Astrocyte (in vitro differentiated cells and primary cell): ENCODE measurements at places on chromosomes 1 and 21. TPM values are rescaled to one million over a fixed set of nuclear protein-coding genes. Genes with fewer than 3 reads are reported as not detected.

Gene TSPEAR
- total RNA-seq, result not detected in 2 replicates

DNA sequence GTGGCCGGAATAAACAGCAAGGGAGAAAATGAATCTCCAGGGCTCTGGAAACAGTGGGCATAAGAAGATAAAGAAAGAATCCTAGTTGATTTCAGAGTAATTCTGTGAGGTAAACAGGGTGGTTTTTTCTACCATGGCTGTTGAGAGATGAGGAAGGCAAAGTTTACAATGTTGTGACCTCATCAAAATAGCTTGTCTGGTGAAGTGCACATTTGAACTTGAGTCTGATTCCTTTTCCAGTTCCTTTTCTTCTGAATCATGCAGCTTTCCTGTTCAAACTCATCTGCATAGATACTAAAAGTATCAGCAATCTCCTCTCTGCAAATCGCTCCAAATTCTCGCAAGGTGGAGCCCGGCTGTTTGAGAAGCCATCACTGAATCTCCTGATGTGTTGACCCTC is 161.7 kb downstream of the PLPP3 start:
- no peak overlapping the region for H3K4me3 ChIP-seq
- no peaks in the 10 kb centered on the region for H3K36me3 ChIP-seq
- H3K27ac ChIP-seq, result no peak overlapping the region
- DNase-seq, result no peak

DNA sequence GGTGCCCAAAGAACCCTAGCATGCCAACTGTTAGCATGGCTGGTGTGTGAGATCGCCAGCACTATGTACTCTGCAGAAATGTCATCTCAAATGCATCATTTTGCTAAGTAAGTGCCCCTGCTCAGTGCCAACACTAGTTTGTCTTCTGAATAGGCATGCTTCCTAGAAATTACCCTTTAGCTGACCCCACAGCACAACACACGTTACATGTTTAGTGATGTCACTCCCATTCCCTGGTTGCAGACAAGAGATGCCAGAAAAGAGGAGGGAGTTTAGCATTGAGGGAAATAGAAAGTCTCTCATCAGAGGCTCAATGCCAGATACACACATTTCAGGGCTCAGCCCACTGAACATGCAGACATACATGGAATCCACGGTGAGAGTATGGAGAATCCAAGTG is 9.3 kb upstream of the ST6GALNAC3 start:
- H3K27ac ChIP-seq, result no peak overlapping the region
- no peak overlapping the region for H3K4me3 ChIP-seq
- H3K4me1 ChIP-seq, result peaks cover 7% of the 10 kb centered on the region
- H3K27me3 ChIP-seq, result no peaks in the 10 kb centered on the region
- DNase-seq, result no peak
- no peaks in the 10 kb centered on the region for H3K36me3 ChIP-seq

DNA sequence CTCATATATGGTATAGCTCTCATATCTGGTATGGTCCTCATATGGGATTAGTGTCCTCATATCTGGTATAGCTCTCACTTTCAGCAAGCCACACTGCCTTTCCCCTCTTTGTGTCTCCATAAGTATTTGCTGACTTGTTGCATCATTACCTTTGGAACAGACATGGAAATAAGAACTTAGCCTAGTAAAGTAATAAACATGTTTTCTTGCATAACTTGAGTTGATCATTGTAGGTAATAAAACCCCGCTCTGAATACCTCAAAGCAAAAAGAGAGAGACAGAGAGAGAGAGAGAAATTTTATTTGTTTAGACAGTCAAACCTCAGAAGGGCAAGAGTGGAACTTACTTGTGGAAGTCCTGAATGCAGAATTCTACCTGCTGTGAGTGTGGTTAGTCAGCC is 170.3 kb downstream of the GREM2 start:
- no peaks in the 10 kb centered on the region for H3K36me3 ChIP-seq
- no peak overlapping the region for H3K4me3 ChIP-seq
- H3K27ac ChIP-seq, result no peak overlapping the region
- DNase-seq, result no peak
- no peaks in the 10 kb centered on the region for H3K27me3 ChIP-seq
- no peaks in the 10 kb centered on the region for H3K4me1 ChIP-seq

GRCh38 chr1:27581823-27582243 is 22.1 kb downstream of the AHDC1 start:
- peaks cover under 1% of the 10 kb centered on the region for H3K4me1 ChIP-seq
- no peaks in the 10 kb centered on the region for H3K27me3 ChIP-seq
- no peak overlapping the region for H3K4me3 ChIP-seq
- no peak overlapping the region for H3K27ac ChIP-seq
- no peak for DNase-seq
